ENCODE measurements at places on chromosomes 16 and 17.

- DNase-seq, result no peak
These were observed 2.0 kb upstream of the NDRG4 start for GRCh38 chr16:58497935-58498334.

DNA sequence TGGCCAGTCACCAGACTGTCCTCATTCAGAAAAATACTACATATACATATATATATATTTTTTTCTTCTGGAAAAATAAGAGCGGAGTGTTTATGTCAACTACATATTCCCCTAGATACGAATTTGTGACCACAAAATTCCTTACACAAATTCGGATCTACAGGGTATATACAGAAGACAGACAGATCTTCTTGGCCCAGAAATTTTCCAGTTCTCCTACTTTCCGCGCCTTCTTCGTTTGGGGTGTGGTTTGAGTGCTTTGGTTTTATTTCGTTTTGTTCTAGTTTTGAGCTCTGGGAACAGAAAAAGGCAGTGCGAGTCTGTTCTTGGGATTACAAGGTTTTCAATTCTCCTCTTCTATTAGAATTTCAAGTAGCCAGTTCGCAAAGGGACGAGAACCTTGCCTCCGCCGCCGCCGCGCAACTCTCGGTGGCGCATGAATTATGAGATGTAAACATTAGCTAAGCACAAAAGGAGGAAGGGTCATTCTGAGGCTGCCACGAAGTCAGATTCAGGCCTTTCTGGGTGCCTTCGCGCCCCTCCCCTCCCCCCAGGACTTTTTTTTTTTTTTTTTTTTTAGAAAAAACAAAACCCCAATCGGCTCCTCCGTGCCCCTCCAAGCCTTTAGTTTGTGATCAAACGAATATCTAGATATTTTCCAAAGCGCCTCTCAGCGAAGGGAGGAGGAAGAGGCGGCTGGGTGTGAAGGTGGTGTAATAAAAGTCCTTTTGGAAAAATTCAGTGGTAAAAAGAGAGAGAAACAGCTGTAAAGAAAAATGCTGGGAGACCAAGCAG is 1.8 kb upstream of the HOXB4 start:
- DNase-seq, result no peak

DNA sequence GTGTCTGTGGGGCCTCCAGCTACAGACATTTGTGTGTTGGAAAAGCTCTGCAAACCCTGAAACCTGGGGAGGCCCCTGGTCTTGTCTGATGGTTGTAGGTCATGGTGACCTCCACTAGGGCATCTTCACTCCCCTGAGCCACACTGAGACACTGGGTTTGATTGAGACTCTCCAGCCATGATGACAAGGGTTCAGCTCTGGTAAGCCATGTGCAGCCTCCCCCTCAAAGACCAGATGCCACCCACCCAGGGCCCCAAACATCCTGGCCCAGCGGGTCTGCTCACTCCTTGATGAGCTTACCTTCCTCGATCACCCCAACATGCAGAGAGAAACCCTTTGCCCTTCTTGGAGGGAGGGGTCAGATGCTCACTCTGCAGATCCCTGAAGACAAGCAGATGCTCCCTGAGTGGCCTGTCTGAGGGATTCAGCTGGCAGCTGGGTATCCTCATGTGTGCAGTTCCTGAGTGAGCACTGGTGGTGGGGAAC is 101.6 kb downstream of the METRNL start:
- no peak for DNase-seq

DNA sequence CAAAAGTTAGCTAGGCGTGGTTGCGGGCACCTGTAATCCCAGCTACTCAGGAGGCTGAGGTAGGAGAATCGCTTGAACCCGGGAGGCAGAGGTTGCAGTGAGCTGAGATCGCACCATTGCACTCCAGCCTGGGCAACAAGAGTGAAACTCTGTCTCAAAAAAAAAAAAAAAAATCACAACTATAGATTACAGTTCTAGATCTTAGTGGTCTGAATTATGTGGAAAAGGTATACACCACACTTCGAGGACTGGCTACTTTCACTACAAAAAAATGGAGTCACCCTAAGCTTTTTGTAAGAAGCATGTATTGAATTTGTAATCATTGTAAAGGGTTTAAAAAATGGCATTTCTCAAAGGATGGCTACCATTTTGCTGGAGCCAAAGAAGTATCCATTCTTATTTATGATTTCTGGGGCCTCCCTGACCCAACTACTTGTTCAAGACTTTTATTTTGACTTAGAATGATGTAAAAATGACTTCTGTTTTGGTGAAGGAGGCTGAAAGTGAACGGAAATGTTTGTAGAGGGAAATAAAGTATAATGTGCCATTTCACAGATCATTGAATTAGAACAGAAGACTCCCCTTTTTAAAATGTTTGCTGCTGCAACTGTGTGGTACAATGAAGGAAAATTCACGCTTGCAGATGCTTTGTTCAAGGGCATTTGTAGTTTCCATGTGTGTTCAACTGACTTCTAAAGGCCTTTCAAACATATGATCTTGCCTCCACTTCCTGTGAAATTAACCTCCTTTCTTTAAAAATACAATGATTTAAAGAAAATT is 37.1 kb upstream of the NOL11 start:
- DNase-seq, result no peak

DNA sequence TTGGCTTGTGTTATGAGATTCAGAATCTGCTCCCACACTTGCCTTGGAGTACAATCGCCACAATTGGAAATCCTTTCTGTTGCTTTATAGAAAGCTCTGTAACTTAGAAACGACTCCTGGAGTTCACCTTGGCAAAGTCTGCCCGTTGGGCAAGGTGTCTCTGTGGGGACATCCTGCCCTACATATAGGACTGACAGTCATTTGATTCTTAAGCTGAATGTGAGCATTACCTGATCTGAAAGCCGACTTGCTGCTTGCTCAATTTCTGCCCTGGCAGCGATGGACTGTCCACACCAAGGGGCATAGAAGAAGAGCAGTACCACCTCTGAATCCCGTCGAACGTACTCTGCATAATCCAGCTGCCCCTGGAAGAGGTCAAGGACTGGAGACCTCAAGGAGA is 6.9 kb downstream of the TXNDC11 start:
- no peak for DNase-seq

DNA sequence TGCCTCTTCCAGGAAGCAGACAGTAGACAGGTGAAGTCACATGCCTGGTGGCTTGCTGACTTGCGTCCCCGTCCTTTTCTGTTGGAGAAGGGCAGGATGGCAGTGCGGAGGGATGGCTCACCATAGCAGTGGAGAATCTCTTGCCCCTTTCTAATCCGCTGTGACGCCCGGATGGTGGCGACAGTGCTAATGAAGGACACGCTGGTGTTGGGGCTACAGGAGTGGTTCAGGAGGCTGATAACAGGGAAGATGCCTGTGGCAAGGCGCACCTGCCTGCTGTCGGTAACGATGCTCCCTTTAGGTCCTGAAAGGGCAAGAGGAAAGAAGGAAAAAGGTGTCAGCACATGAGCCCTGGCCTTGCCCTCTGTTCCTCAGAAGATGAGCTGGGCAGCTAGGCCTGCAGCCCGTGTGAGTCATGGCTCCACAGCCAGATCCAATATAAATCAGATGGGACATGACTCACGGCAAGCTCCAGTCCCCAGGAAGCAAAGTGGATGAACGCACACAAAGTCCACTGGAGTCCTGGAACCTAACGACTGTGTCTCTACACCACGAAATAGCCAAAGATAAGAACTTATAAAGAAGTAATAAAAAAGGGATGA is 25.5 kb downstream of the SERPINF1 start:
- DNase-seq, result no peak

GRCh38 chr16:49128740-49129139 is 152.9 kb downstream of the CBLN1 start:
- DNase-seq, result no peak

DNA sequence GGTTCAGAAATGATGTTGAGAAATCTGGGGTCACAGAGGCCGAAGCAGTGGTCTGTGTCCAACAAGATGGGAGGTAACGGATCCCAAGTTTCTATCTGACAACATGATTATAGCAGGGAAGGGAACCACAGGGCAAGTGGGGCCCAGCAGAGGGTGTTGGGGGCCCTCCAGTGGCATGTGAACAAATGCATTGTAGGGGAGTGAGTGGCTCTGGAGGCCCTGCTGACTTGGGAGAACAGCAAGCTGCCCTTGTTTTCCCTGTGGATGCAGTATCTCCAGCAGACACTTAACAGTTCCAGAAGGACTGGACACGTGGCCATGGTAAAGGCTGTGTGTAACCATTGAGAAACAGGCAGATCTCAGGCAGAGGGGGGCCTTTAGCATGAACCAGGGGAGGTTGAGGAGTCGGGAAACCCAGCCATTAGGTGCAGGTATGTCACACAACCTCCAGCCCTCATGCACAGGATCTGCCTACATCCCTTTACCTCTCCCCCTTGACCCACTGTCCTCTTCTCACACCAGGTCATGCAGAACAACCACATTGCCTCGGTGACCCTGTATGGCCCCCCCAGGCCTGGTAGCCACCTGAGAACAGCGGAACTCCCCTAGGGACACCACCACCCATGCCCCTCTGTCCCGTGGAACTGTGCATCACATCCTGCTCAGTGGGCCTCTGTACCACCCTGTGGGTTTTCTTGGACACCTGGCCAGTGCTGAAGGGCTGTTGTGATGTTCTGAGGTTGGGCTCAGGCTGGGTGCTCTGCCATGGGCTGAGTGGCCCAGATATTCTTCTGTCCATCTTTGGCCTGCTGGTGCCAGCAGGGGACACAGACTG is 4.1 kb downstream of the B3GNT9 start:
- DNase-seq, result no peak

- DNase-seq, result no peak
These were observed 6.4 kb downstream of the ZNF764 start for GRCh38 chr16:30551781-30552180.

DNA sequence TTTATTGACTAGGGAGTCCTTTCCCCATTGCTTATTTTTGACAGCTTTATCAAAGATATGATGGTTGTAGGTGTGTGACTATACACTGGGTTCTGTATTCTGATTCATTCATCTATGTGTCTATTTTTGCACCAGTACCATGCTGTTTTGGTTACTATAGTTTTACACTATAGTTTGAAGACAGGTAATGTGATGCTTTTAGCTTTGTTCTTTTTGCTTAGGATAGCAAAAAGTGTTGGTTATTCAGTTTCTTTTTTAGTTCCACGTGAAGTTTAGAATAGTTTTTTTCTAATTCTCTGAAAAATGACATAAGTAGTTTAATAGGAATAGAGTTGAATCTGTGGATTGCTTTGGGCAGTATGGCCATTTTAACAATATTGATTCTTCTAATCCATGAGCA is 50.1 kb downstream of the NACA2 start:
- DNase-seq, result no peak

DNA sequence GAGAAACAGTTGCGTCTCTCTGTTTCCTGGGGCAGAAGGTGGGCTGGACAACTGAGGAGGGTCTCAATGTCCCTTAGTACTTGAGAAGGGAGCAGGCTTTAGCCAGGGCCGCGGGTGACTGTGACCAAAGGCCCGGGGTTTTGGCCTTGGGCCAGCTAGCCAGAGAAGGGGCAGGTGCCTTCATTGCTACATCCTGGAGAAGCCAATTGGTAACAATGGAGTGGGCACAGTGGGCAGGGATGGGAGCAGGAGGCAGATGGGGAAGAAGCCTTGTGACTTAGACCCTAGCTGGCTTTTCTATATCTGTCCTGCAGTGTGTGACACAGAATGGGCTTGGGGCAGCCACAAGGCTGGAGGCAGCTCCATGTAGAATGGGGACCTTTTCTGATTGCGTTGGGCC is 46.0 kb downstream of the CLEC16A start:
- no peak for DNase-seq

- no peak for DNase-seq
These were observed 204.9 kb downstream of the AXIN2 start for GRCh38 chr17:65356536-65356935.

- no peak for DNase-seq
These were observed 42.6 kb upstream of the CHMP6 start for GRCh38 chr17:80948976-80949450.

DNA sequence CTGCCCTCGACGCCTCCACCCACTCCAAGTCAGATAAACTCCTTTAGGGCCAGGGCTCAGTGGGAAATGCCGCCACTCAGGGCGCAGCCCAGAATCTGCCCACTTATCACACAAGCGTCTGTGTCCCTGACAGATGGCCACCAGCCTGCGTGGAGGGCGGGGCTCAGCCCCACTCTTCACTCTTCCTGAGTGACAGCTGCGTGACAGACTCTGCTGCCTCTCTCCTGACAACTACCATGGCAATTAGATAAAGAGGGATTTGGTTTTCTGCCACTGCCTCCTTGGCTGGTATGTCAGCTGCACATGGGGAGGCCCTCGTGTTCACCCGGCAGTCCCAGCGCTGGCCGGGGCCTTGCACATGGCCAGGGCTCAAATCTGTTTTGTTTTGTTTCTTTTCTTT is 96.2 kb downstream of the RTN4RL1 start:
- no peak for DNase-seq

DNA sequence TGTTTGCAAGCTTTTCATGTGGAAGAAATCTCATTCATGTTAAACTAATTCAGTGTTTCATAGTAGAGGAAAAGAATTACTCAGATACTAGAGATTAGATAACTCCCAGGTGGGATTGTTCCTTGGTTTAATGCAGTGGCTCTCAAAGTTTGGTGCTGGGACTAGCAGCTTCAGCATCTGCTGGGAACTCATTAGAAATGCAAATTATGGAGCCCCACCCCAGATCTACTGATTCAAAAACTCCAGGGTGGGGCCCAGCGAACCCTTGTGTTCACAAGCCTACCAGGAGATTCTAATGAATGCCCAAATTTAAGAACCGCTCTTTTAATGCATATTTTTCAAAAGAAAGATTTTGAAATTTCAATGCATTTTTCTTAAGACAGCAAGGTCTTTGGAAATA is 253.4 kb upstream of the CNTNAP4 start:
- no peak for DNase-seq

- DNase-seq, result no peak
These were observed 64.2 kb downstream of the CREBBP start for GRCh38 chr16:3816326-3816725.

DNA sequence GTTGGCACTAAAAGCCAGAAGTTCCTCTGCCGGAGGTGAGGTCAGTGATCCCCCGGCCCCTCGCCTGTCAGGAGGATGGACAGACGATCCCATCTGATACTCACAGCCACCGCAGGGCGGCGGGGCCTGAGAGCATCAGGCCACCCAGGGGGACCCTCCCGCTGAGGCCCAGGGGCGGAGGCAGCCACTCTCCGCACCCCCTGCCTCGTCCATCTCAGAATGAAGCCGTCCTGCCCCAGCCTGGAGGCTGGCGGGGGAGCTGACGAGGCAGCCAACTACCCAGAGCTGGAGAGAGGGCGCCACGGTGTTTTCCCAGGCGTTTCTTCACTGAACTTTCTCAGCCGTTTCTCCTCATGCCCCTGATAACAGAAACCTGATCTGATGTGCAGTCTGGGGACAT is 22.6 kb downstream of the TPSD1 start:
- DNase-seq, result no peak

DNA sequence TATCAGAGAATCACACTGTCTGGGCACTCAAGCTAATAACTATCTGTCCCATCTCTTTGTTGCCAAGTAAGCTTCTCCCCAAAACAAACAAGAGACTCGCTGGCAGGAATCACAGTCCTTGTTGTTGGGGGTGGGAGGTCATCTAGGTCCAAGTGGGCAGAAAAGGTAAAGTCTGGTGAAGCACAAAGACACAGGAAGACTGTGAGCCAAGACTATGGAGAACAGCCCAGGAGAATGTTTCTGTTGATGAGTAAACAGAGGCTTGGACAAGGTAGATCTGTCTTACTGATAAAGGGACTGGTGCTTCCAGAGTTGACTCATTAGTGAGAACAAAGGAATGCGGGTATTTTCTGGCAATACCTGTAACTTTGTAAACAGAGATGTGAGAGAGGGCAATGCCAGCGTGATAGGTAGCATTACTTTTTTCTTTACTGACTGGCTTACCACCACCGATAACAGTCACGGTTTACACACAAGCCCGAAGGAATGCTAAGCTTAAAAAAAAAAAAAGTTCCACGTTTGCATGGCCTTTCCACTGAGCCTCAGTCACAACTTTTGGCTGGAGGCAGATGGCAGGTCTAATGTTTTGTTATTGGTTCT is 11.5 kb upstream of the MMD start:
- DNase-seq, result no peak
